Activated CD8-positive, alpha-beta memory T cell treated with anti-CD3 and anti-CD28 coated beads for 1 hour (primary cell): ENCODE measurements at places on chromosomes 7 and 10.
A peak's percentile ranks its signal among the peaks of the same experiment; 100 is the strongest.

GRCh38 chr7:37510043-37510634 lies 61.5 kb upstream of the ELMO1 start:
- no peak for DNase-seq

GRCh38 chr10:9910446-9910845 lies 1107.2 kb upstream of the CELF2 start:
- DNase-seq: no peak

- DNase-seq: no peak
Observed at GRCh38 chr10:31664803-31665202, 263.8 kb downstream of the ARHGAP12 start.

DNA sequence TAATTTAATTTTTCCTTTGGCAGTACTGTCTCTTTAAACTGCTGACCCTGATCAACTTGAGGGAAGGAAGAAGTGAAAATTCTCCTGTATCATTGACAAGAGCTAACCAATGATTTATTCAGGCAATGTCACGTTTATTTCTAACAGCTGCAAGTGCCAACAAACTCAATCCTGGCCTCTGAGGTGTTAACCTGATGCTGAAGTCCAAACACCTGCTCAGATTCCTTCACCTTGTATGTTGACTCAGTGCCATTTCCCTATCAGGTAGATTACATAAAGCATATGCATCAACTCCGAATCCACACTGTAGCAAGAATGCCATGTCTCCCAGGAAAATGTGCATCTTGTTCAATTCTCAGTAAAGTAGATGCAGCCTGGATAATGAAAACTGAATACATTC lies 820.0 kb downstream of the XPNPEP1 start:
- no peak for DNase-seq

DNA sequence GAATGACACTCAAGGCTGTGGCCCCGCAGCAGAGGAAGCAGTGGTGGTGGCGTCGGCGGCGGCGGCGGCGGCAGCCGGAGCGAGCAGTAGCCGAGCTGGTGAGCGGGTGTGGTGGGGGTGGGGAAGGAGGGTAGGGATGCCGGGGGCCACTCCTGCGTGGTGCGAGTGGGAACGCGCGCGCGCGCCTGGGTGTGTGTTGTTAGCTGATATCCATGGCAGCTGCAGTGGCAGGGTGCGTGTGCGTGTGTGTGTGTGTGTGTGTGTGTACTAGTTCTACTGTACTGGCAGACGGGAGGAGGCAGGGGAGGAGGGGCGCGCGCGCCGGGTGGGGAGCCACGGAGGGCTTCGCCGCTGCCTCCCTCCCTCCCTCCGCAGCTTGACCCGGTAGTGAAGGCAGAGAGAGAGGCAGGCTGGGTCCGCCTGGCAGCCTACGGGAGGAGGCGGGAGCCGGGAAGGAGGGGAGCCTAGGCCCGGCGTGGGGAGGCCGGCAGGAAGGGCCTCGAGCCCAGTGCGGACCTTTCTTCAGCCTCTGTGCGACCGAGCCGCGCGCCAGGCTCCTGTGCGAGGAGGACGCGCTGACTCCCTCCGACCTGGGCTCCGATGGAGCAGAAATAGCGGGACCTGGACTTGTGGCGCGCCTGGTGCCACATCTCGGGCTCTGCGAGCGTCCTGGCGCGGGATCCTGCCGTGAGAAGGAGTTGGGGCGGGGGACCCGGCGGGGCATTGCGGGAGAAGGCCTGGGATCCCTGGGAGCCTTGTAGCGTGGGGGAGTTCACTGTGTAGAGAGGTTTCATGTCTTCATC lies at the start of gene MAGI2:
TSS of gene MAGI2 (minus strand) at position 110 of the 803 bp plus-strand sequence. CDS start 347 bp downstream, outside the sequence.
- no peak for DNase-seq

DNA sequence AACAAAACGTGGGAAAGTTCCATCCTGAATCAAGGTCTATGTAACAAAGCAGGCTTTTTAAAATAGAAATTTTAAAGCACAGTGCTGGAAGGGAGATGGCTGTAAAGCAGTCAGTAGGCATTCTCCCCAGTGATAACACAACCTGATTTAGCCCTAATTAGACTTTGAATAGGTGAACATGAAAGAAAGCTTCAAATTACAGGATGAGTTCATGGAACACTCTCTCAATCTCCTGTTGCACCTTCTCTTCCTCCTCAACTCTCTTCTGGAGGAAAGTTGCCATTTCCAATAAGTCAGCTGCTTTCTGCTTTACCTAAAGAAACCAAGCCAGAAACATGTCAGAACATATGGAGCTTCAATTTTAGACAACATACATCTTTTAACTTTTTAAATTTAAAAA lies 20.1 kb downstream of the SFR1 start:
- no peak for DNase-seq

DNA sequence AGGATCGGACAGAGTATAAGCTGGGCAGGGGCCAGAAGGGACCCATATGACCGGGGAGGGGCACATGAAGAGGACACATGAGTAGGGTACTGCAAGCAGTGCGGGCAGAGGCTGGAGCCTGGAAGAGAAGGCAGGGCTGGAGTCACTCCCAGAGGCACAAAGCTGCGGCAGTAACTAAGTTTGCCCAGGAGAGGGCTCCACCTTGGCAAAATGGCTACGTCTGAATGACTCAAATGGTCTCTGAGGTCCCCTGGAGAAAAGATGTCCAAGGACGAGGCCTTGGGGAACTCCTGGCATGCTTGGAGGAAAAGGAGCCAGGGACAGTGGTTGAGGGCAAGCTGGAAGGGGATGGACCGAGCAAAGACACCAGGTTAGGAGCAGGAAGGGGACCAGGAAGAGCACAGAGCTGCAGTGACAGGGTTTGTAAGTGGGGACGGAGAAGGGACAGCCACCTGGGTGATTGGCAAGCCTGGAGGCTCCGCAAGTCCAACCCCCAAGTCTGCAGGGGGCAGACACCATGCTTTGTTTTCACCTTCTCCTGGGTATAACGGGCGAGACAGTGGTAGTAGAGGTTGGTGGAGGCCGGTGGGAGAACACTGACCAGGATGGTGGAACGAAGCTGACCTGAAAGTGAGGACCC lies 43.1 kb upstream of the LBX1 start:
- DNase-seq: peak; percentile 9

DNA sequence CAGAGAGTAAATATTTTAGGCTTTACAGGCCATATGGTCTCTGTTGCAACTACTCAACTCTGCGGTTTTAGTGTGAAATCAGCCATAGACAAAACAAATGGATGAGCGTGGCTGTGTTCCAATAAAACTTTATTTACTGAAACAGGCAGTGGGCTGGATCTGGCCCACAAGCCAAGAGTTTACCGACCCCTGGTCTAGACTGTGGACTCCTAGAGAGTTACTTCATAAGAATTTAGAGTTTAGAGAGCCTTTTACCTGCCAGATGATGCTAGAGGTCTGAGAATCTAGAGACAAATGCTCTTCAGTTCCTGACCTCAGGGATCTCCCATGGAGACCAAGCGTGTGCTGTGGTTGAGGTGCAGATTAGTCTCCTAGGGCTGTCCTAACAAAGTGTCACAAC lies 174.8 kb downstream of the PTEN start:
- DNase-seq: no peak

- DNase-seq: no peak
Observed at GRCh38 chr10:101572785-101573184, 15.3 kb downstream of the POLL start.

DNA sequence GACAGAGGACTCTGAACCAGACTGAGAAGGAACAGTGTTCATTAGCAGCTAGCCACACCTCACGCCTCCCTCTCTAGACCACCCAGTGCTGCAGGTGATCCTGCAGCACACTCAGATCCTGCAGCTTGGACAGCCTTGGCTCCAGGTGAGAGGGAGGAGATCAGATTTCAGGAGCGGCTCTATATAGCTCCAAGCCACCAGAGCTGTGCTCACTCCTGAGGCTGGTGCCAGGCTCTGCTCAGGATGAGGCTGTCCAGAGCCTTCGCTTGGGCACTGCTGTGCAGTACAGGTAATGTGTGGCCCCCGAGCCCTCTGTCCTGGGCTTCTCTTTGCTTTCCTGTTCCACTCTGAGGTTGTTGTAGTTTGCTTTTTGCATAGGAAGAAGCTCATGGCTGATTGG lies 42.4 kb downstream of the C10orf120 start:
- DNase-seq: no peak

DNA sequence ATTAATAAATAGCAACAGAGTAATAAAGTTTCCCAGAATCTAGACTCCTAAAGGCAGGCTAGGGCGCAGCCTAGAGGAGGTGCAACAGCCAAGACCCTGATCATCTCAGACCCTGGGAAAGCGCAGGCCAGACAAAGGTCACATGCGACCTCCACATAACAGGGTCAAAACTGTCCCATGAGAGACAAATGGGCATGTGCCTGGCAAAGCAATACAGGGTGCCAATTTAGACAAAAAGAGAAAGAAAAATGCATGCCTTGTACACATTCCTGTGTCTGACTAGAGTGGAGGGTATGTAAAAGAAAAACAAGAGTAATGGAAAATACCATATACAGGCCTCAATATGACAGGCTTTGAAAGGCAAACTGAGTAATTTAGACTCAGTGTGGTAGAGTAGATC lies 22.2 kb downstream of the MPP7 start:
- no peak for DNase-seq

- no peak for DNase-seq
Observed at GRCh38 chr10:131150126-131150525, 161.4 kb downstream of the TCERG1L start.

GRCh38 chr10:2925631-2926030 lies 141.7 kb upstream of the PFKP start:
- DNase-seq: no peak

- no peak for DNase-seq
Observed at GRCh38 chr7:70523989-70524351, 608.0 kb upstream of the GALNT17 start.

DNA sequence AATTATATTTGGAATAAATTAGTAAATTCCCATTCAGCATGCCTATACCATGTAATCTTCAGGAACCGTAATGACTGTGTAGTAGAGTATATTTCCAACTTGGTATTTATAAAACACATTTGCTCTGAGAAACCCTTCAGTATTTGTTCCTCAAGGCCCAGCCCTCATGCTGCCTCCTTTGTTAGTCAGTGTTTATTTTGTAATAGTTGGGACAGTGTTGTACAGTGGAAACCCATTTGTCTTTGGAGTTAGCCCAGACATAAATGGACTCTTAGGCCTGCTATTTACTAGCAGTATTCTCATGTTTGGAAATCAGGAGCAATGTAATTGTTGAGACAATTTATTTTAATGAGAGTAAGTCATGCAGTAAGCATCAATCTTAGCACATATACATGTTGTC lies 686.9 kb downstream of the AUTS2 start:
- DNase-seq: no peak

DNA sequence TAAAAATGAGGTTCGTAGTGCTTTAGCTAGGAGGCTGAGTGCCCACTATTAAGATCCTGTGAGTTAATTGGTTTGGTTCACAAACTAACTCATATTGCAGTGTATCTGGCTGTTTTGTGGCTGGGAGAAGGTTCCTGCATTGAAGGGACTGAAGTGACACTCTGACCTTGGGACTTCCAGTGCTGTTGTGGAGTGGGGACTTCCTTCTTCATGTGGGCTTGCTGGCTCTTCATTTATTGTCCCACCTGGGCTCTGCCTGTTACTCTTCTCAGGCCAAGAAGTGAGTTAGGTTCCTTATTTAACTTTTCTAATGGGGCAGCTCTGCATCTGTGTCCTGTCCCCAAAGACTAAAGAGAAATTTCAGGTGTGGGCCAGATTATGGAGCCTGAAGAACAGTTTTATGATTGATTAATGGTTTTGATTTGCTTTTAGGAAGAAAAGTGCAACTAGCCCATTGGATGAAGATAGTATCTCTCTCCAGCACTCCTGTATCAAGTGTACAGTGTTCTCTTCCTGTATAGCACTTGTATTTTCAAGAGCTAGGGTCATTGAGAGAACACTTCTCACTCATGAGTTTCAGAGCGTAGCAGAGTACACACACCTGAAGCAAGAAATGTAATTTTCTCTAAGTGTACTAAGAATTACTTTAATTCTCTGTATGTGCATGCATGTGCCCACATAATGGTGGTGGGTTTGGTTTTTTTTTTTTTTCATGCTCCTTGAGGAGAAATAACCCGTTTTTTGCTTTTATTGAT lies 54.8 kb downstream of the AUTS2 start:
- no peak for DNase-seq

DNA sequence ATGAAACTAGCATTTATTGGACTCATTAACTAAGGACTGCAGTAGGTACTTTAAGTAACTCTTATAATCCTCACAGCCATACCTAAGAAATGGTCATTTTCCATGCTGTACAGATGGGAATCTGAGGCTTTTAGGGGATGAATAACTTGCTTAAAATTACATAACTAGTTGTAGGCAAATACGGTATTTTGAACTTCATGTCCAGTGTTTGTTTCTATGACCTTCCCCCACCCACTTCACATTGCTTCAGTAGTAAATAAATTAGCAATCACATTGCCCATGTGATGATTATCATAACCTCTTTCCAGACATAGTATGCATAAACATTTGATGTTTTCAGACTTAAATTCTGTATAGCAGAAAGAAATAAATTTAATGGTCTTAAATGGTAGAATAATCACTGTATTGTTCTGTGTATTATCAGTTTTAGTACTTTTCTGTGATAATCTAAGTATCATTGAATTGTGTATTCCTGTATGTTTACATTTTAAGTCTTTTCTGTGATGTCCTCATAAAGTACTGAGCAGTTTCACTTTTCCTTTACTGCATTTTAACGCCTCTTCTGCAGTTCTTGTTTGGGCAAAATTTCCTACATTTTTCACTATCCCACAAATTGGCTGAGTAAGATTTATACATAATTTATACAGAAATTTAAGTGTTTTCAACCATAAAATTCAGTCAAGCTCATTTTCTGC lies 48.3 kb downstream of the ANKIB1 start:
- DNase-seq: no peak

- no peak for DNase-seq
Observed at GRCh38 chr7:19080093-19080492, 37.3 kb downstream of the TWIST1 start.

- no peak for DNase-seq
Observed at GRCh38 chr10:61684894-61685507, 22.3 kb downstream of the CABCOCO1 start.

- no peak for DNase-seq
Observed at GRCh38 chr7:95897557-95898251, 125.3 kb downstream of the DYNC1I1 start.

GRCh38 chr10:71086439-71087080 lies 125.8 kb upstream of the UNC5B start:
- no peak for DNase-seq

- DNase-seq: no peak
Observed at GRCh38 chr10:17789396-17789795, 19.8 kb upstream of the MRC1 start.

DNA sequence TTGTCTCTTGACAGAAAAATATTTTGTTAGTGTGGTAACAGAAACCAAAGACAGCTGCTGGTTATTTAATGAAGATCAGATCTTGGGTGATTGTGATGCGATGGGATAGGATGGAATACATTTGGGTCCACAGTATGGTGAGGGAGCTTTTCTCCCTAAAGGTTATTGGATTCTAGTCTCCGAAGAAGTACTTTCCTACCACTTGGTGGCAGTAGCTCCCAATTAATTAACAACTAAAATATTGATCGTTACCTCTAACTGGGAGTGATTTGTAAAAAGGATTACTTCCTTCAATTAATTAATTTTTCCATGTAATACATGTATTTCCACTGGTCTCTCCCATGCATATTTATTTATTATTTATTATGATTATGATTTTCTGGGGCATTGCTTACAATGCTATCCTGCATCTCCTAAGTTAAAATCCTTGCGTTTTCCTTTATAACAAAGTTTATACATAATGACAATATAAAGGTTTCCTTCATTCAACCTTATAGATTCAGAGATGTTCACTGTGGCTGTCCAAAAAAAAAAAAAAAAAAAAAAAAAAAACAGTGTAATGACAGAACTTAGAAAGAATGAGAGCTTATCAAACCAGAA lies 25.6 kb downstream of the TMEM196 start:
- DNase-seq: no peak
